ENCODE measurements at places on chromosomes 2 and 18.

GRCh38 chr2:160920791-160921303 lies 239.4 kb upstream of the TANK start:
- no peak for DNase-seq

DNA sequence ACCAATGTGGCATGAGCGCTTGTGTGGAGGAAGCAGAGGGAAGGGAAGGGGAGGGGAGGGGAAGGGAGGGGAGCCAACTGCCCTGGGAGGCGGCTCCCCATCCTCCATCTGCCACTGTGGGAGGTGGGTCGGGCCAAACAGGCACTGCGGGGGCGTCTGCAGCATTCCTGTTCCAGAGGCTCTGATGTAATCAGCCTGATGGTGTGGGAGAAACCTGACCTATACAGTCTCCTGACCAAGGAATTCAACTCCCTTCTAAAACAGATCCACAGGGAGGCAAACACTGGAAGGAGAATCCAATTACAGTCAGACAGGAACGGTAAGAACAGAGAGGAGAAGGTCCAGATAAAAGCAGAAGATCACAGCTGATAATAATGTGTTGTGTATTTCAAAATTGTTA lies 88.8 kb downstream of the CD8B2 start:
- DNase-seq = no peak

GRCh38 chr2:162007447-162008040 lies 66.5 kb downstream of the DPP4 start:
- no peak for DNase-seq

DNA sequence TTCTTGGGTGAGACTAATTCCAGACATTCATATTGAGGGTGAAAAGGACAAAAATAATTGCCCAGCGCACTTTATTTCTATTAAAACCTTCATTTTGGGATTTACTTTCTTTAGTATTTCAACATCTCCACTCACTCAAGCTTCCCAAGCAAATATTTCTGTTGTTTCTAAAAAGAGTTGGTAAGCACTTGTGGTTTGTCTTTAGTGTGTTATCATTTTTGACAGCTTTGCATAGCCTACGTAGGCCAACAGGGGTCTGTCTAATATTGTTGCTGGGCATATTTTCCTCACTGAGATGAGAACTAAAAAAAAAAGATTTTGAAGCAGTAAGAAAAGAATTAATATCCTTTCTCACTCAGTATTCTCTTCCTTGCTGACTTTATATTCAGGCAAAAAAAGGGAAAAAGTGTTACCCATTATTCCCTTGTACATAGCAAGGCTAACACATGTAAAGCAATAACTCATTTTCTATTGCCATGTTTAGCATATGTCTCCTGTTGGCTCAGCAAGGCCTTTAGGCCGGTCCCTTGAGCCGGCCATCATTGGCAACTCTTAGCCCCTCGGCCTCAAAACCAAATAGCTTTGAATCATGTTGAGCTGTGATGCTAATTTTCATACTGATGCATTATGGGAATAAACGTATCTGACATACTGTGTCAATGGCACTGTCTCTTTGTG lies 494.2 kb downstream of the ARHGAP15 start:
- DNase-seq = no peak

DNA sequence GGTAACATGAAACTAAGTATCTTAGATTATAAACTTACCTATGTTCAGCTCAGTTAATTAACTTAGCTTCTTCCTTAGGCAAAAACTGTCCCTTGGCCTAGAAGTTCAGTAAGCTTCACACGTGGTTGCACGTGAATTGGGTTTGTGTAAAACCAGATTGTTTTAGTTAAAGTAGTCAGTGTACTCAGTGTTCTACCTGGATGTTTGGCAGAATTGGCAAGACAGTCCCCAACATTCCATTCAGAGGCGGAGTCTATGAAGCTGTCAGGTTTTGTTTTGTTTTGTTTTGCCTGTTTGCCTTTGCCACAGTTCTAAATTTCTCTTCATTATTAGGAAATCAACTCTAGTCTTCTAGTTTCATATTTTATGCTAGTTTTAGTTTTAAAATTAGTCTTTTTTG lies 105.3 kb upstream of the ZEB2 start:
- no peak for DNase-seq

DNA sequence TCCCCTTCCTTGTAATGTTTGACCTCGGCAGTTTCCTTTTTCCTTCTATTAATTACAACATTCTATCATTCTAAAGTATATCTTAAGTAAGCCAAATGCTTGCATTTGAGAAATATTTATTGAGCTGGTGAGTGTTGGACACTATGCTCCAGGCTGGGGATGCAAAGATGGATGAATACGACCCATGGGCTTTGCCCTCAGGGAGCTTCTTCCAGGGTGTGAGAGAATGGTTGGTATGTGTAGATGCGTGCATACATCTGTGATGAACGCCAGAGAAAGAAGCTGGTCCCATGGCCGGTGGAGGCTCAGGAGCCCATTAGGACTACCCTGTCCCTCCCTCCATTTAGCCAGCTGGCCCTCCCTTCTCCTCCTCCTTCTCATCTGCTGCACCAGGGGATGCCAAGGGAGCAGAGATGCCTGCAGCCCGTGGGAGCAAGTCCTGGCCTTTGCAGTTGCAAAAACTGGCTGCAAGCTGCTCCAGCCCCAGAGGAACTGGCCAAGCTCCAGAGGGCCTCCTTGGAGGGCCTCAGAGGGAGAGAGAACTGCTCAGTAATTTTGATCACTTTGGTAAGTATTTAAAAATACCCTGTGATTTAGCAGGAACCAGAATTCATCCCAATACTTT lies 65.7 kb upstream of the FOSL2 start:
- no peak for DNase-seq

- DNase-seq = no peak
Observed at GRCh38 chr2:75716406-75716805, 5.7 kb upstream of the GCFC2 start.

DNA sequence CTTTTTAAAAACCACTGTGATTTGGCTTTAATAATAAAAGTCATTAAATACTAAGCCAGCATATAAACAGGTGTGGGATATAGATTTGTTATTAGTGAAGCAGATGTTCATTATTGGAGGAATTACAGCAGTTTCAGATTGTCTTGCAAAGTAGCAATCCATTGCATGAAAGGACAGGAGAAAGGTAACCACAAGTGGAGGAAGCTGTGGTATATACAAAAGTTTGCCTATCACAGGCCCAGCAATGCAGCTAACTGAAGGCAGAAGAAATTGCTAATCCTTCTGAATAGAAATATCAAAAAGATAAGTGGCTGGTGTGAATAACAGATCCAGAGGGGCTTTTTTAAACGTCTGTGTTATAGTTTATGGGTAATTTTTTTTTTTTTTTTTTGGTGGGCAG lies 199.4 kb downstream of the ZNF385B start:
- no peak for DNase-seq

GRCh38 chr18:37409878-37410277 lies 155.7 kb downstream of the CELF4 start:
- DNase-seq = no peak

- no peak for DNase-seq
Observed at GRCh38 chr2:234348081-234348480, 148.8 kb downstream of the ARL4C start.

DNA sequence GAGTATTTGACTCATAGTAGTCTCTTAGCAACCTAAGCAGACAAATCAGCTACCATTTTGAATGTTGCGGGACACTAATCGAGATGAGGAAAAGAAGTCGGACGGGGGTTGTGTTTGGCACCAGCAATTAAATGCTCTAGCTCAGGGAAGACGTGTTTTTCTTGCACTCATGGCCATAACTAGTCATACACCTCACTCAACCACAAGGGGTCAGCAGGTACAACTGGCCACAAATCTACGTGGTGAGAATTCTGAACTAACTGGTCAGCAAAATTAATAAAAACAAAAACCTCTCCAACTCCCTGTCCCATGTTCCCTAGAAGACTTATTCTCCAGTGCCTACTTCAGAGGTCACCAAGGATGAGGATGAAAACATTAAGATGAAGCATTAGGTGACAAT lies 1467.8 kb downstream of the DPP10 start:
- no peak for DNase-seq

DNA sequence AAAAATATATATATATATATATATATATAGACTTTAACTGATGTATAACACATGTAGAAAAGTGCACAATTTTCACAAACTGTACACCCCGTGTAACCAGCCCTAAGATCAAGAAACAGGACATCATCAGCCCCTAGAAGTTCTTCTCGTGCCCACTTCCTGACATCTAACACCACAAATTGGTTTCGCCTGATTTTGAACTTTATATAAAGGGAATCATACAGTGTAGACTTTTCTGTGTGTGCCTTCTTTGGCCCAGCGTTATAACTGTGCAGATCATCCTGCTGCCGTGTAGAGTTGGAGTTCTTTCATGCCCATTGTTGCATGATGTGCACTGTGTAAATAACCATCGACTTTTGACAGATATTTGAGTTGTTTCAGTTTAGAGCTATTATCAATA lies 41.0 kb downstream of the SMAD7 start:
- DNase-seq = no peak

DNA sequence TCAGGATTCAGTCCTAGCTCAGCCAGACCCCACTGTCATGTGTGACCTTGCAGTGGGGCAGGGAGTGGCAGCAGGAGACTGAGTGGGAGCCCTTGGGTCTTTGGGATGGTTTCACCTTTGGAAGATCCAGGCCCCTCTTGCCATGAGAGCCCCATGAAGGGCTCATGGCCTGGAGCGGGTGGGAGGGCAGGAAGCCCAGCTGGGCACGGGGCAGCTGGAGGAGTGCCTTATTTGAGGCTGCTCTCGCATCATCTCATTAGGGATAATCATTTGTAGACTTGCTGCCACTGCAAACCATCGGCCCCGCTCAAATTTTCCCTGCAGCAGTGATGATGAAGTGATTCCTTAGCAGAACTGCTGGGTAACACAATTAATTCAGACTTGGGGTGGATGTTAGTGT lies 73.9 kb downstream of the TGOLN2 start:
- DNase-seq = no peak

GRCh38 chr2:170922634-170923494 lies 6.2 kb upstream of the GORASP2 start:
- DNase-seq = no peak

DNA sequence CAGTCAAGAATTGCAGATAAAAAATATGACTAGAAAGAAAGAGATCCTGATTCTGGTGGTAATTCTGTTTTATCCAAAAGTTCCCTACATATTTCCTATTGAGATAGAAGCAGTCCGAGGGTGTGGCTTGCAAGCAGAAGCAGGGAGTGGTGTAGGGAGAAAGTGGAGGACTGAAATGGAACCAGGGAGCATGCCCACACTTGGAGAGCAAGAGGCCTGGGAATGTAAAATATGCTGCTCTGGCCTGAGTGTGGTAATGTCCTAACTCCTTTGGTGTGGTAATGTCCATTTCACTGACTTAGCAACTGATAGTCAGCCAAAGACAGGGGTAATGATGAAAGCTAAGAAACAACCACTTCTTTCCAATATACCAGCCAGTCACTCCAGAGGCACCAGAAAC lies 30.1 kb upstream of the FMNL2 start:
- DNase-seq = no peak

- DNase-seq = no peak
Observed at GRCh38 chr2:100833331-100833730, 13.4 kb downstream of the NPAS2 start.

DNA sequence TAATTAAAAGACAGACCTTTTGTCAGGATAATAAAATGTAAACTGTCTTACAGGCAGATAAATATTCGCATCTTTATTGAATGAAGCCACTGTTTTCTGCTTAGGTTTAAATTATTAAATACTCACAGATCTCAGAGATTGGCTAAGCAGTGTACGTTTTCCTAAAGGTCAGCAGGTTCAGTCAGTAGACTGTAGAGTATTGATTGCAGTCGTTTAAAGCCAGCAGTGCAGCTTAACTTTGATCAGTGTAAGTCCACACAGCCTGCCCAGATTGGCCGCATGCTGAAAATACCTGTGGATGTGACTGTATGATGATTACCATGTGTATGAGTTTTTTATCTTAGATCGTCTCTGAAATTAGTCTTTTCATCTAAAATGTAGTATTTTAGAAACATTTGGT lies 42.3 kb downstream of the ATP9B start:
- no peak for DNase-seq

DNA sequence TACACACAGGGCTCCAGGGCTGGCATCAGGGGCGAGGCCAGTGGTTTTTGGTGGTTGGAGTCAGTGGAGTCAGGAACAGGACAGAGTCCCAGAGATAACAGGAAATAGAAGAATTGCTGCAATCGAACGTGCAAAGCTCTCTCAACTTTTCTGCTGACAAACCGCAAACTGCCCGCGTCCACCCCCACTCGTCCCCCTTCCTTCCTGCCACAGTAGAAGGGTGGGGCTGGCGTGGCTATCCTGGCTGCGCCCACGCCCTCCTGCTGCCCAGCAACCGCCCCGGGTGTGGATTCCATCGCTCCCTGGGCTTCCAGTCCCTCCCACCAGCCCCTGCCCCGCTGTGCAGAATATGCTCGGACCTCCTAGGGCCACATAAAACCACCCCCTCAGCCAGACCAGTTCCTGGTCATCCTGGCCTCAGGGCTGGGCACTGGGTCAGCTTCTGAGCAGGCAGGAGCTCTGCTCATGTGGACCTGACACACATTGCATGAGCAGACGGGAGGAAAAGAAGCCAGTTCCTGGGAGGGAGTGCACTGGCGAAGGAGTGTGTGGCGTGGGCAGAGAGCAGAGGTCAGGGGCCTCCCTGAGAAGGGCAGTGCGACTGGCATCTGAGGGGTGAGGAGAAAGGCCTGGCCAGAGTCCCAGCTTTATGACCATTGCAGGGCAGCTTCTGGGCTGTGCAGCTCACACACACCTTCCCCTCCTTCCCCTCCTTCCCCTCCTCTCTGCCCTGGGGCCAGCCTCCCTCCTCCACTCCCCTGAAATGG lies 85.4 kb upstream of the ATG16L1 start:
- DNase-seq = no peak

- no peak for DNase-seq
Observed at GRCh38 chr2:216596980-216597509, 36.2 kb upstream of the IGFBP2 start.

DNA sequence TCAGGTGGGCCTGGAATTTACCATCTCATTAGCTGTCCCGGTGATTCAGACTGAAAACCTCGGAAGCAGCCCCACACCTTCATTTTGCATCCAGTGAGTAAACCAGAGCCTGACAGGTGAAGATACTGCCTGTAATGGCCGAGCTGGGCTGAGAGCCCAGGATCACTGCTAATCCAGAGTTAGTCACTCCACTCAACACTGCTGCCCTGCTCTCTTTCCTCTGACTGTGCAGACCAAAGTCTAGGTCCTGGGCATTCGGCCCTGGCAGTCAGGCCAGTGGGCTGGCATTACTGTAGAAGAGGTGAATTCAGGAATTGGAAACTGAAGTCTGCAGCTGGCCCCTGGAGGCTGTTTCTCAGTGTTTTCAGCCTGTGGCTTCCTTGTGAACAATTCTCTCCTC lies 44.3 kb downstream of the TMEM17 start:
- DNase-seq = no peak
